ENCODE measurements at places on chromosomes 13 and 19.

DNA sequence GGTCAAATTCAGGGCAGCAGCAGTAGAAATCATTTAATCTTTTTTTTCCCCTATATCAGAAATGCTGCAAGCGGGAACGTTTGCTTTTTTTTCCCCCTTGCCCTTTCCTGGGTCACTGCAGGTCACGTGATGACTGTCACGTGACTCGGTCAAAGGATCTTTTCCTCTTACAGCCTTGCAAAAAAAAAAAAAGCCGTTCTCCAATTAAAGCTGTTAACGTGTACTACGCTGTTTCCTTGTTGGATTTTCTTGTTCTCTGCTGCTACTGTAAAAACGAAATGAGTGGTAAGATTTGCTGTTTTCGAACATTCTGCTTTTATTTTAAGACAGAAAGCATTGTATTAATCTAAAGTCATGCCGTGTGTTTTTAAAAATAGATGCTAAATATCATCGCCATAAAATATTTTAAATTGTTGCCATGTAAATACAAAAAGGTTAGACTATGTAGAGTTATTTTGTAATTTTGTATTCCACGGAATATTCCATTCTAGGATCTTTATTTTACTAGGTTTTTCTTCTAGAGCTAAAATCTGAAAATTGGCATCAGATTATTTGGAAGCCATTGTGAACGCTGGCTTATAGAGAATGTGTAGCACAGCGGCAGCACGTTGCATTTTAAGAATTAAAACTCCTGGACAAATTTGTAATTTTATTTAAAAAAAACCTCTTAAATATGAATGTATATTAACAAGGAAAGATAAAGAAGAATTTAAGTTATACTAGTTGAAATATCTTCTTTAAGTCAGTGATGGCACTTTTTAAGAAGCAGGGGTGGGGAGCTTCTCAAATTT, 109.8 kb upstream of the MLNR start:
- DNase-seq, result peak; percentile 92

DNA sequence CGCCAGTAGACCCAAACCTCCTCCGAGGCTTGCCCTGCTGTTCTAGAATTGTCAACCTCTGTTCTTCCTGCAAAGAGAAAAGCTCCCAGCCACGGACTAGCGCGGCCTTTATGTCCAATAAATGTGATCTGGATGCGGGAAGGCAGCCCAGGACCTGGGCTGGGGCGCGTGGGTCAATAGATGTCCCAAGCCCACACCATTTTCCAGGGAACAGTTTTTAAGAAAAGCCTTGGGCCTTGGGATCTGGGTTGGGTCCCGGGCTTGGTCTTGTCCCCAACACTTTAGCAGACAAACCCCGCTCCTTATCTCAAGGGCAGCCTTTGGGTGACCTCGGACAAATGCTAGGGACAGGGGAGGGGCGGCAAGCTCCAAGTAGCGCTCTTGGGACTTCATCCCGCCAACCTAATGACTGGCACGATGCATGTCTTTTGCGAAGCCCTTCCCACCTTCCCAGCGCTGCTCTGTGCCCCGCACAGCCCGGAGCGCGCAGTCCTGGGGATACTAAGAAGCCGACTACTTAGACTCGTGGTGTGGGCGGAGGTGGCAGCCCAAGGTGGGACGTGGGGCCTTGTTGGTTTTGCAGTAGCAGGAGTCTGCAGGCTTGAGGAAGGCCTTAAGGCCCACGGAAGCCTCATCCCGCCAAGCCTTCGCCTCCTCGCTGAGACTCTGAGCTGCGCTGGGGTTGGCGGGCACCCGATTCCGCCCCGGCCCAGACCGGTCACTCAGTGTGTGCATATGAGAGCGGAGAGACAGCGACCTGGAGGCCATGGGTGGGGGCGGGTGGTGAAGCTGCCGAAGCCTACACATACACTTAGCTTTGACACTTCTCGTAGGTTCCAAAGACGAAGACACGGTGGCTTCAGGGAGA, 10.8 kb downstream of the SOX21 start:
- DNase-seq, result no peak

DNA sequence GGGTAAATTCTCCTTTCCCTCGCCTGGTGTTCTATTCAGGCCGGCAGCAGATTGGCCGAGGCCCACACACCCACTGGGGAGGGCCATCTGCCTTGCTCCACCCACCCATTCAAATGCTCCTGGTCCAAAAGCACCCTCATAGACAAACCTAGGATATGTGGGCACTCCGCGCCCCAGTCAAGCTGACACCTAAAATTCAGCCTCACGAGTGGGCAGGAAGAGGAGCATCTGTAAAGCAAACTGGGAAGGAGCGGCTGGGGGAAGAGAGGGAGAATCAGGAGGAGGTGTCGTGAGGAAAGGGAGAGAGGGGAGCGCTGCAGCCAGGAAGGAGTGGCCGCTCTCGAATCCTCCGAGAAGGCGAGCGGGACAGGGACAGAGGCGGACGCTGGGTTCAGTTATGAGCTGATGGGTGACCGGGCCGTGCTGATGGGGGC, 136.9 kb downstream of the USP12 start:
- no peak for DNase-seq

DNA sequence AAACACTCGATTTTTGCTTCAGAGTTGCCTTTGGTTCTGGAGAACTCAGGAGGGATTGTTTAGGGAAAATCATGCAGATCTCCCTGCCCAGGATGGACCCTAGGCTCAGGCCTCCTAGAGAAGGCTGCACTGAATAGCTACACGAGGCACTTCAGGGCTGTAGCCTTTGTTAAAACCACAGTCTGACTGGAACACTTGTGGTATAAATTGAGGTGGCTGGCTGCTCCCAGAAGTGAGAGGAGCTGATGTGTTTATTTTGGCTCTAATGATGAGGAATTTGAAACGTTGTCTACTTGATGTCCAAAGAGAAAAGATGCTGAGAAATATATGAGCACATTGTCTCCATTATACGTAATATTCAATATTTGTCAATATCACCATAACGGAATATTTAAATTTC, 762.1 kb upstream of the ARGLU1 start:
- no peak for DNase-seq

- no peak for DNase-seq
Observed at GRCh38 chr19:16234552-16235445, 37.1 kb downstream of the AP1M1 start.

DNA sequence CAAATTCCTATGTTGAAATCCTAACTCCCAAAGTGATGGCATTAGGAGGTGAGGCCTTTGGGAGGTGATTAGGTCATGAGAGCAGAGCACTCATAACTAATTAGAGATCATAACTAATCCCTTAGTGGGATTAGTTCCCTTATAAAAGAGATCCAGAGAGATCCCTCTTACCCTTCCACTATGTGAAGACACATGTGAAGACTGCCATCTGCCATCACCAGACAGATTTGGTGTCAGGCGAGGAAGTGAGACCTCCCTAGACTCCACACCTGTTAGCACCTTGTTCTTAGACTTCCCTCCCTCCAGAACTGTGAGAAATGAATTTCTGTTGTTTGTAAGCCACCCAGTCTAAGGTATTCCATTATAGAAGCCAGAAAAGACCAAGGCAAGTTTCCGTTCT, 112.2 kb downstream of the NDFIP2 start:
- DNase-seq, result no peak

GRCh38 chr13:99418843-99419140, 82.5 kb upstream of the TM9SF2 start:
- no peak for DNase-seq

- DNase-seq, result no peak
Observed at GRCh38 chr19:35251456-35251855, 2.7 kb downstream of the LSR start.

DNA sequence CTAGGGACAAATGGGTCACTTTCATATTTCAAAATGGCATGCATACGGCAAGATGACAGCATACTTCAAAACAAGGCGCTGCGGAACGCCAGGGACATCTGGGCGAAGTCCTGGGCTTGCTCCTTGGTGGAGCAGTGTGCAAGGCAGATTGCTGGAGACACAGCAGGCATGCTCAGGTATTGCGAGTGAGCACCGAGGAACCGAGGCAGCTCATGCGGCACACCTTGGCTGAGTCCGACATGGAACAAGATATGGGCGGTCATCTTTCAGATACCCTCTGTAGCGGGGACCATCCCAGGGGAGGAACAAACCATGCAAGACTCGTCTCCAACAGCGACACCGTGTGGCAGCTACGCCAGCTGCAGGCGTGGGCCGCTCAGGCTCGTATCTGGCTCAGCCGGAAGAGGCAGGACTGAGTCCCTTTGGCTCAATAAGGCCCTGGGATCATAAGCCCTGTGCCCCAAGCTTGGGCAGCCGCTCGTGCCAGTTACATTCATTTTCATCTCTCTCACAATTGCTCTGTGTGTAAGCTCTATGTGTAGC, 112.4 kb downstream of the NUFIP1 start:
- DNase-seq, result no peak

DNA sequence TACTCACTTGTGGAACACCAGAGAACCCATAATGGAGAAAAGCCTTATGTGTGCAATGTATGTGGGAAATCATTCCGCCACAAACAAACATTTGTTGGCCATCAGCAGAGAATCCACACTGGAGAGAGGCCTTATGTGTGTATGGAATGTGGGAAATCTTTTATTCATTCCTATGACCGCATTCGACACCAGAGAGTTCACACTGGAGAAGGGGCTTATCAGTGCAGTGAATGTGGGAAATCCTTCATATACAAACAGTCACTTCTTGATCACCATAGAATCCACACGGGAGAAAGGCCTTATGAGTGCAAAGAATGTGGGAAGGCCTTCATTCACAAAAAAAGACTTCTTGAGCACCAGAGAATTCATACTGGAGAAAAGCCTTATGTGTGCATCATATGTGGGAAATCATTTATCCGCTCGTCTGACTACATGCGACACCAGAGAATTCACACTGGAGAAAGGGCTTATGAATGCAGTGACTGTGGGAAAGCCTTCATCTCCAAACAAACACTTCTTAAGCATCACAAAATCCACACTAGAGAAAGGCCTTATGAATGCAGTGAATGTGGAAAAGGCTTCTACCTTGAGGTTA, 10.9 kb downstream of the ZNF549 start:
- no peak for DNase-seq

- DNase-seq, result no peak
Observed at GRCh38 chr19:33497131-33497777, 24.3 kb downstream of the PEPD start.

DNA sequence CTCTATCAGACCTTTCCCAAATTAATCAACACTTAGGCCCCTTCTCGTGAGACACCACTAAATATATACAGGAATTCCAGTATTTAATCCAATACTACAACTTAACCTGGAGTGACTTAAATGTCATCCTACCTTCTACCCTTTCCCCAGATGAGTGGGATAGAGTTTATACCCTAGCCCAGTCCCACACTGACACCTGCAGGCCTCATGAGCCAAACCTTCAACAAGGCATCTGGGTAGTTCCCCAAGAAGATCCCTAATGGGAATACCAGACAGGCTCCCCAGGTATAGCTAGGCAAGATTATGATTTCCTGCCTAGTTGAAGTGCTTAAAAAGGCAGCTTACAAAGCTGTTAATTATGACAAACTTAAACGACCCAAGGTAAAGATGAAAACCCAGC, 15.9 kb downstream of the ZNF83 start:
- no peak for DNase-seq

GRCh38 chr13:89828506-89828905, 1519.0 kb upstream of the MIR17HG start:
- DNase-seq, result peak; percentile 21

GRCh38 chr19:45768655-45768983, 433 bp downstream of the SIX5 start:
- DNase-seq, result peak; percentile 27

- DNase-seq, result no peak
Observed at GRCh38 chr19:39825531-39826076, 8.4 kb downstream of the DYRK1B start.

All from MV-4-11 (cell line).